ENCODE measurements at places on chromosomes 2 and 18. TPM values are rescaled to one million over a fixed set of nuclear protein-coding genes. Genes with fewer than 3 reads are reported as not detected.

Gene CCBE1
- 15.9 TPM for total RNA-seq

DNA sequence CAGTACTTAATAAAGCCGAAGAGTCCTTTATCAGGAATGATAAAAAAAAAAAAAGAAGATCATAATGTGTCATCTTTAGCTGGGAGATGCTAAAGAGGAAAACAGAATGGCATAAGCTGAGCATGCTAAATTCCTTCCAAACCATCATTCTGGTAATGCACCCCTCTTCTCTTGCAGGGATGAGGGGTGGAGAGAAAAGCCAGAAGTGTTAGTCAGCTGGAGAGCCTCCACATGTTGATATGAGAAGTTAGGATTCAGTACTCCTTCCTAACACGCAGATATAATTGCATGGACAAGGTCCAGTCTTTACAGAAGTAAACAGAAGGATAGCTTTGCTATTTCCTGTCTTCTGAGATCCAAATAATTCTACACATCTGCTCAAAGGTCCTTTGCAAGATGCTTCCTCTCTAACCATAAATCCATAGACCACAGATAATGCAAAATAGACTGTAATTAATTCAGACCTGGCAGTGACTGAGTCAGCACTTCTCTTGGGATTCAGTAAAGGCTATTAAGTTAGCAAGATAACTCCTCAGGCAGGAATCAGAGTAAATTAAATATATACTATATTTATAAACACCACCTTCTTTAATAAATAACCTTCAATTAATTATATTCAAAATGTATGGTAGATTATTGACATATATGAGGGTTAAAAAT, 930.0 kb upstream of the KLHL29 start:
- no peak for DNase-seq
- no peak overlapping the region for H3K4me3 ChIP-seq
- no peaks in the 10 kb centered on the region for H3K36me3 ChIP-seq
- H3K4me1 ChIP-seq, result no peaks in the 10 kb centered on the region
- H3K27ac ChIP-seq, result no peak overlapping the region
- no peaks in the 10 kb centered on the region for H3K27me3 ChIP-seq

DNA sequence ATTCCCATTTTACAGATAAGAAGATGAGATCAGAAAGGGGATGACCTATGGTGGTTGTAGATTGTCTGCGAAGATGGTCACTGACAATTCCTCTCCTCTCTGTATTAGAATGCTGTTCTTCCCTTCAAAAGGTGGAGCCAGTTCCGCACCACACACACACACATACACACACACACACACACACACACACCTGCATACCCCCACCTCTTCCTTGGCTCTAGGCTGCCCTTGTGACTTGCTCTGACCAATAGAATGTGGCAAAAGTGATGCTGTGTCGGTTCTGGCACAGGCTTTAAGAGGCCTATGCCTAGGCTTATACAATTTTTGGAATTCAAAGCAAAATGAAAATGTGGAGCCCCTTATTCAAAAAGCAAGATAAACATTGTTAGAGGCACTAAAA, 88.0 kb downstream of the ZFP36L2 start:
- no peaks in the 10 kb centered on the region for H3K36me3 ChIP-seq
- no peak for DNase-seq
- H3K4me1 ChIP-seq, result peaks cover 10% of the 10 kb centered on the region
- no peak overlapping the region for H3K27ac ChIP-seq

Gene RBBP8
- 14.8 TPM for total RNA-seq

Gene AOX1
- total RNA-seq, result 77.0 TPM

DNA sequence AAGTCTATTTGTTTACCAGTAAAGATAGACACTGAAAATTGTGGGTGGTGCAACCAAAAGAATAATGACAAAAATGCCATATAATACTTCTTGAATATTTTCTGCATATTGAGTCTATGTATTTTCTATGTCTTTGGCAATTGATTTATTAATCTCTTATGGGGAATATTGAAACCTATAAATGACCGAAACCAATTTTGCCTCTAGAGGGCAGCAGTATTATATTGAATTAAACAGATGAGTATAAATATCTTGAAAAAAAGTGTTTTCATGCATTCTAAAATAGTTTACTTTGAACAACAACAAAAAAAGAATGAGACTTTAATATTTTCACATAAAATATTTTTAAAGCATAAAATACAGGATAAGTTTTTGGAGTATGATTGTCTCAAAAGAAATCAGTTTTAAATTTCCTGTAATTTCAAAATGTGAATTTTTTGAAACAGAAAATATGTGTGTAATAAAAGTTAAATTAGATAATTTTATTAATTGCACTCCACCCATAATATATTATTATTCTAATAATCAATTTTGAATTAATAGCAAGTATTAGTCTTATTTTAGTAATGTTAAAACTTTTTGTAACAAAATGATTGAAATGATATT, 49.9 kb upstream of the CALCRL start:
- H3K4me1 ChIP-seq, result no peaks in the 10 kb centered on the region
- no peak for DNase-seq
- H3K27ac ChIP-seq, result no peak overlapping the region
- H3K4me3 ChIP-seq, result no peak overlapping the region
- H3K27me3 ChIP-seq, result no peaks in the 10 kb centered on the region
- H3K36me3 ChIP-seq, result no peaks in the 10 kb centered on the region

GRCh38 chr2:122748552-122749011, 993.1 kb downstream of the TSN start:
- no peaks in the 10 kb centered on the region for H3K4me1 ChIP-seq
- H3K36me3 ChIP-seq, result no peaks in the 10 kb centered on the region
- no peaks in the 10 kb centered on the region for H3K27me3 ChIP-seq
- H3K4me3 ChIP-seq, result no peak overlapping the region
- H3K27ac ChIP-seq, result no peak overlapping the region
- DNase-seq, result no peak

Gene ZNG1B
- 30.0 TPM for total RNA-seq

- H3K36me3 ChIP-seq, result no peaks in the 10 kb centered on the region
- H3K27me3 ChIP-seq, result no peaks in the 10 kb centered on the region
- H3K4me3 ChIP-seq, result no peak overlapping the region
- DNase-seq, result no peak
- H3K27ac ChIP-seq, result peak overlapping the region; percentile 26
Measured at GRCh38 chr2:197838036-197838435, 33.6 kb downstream of the PLCL1 start.

GRCh38 chr2:129717560-129718130, 261.8 kb upstream of the RAB6C start:
- H3K27ac ChIP-seq, result no peak overlapping the region
- H3K27me3 ChIP-seq, result no peaks in the 10 kb centered on the region
- DNase-seq, result no peak

Gene ZNF521
- 51.3 TPM for total RNA-seq

GRCh38 chr2:173090276-173090877, 14.7 kb downstream of the MAP3K20 start:
- peak overlapping the region; percentile 63 for H3K27ac ChIP-seq
- peaks cover 11% of the 10 kb centered on the region for H3K4me1 ChIP-seq
- H3K4me3 ChIP-seq, result no peak overlapping the region
- peak; percentile 29 for DNase-seq

GRCh38 chr2:130827502-130828251, 9.0 kb upstream of the ARHGEF4 start:
- no peak for DNase-seq
- H3K4me1 ChIP-seq, result no peaks in the 10 kb centered on the region
- no peak overlapping the region for H3K4me3 ChIP-seq
- H3K27me3 ChIP-seq, result no peaks in the 10 kb centered on the region
- no peaks in the 10 kb centered on the region for H3K36me3 ChIP-seq
- H3K27ac ChIP-seq, result no peak overlapping the region

GRCh38 chr2:49811502-49811901, 657.2 kb upstream of the FSHR start:
- H3K27ac ChIP-seq, result no peak overlapping the region
- H3K4me3 ChIP-seq, result no peak overlapping the region
- no peak for DNase-seq
- H3K27me3 ChIP-seq, result no peaks in the 10 kb centered on the region
- no peaks in the 10 kb centered on the region for H3K4me1 ChIP-seq
- no peaks in the 10 kb centered on the region for H3K36me3 ChIP-seq

GRCh38 chr2:120535081-120535480, 189.1 kb downstream of the INHBB start:
- peaks cover 2% of the 10 kb centered on the region for H3K4me1 ChIP-seq
- H3K36me3 ChIP-seq, result no peaks in the 10 kb centered on the region
- no peak overlapping the region for H3K27ac ChIP-seq
- no peak overlapping the region for H3K4me3 ChIP-seq
- H3K27me3 ChIP-seq, result no peaks in the 10 kb centered on the region

Gene MARCHF4
- not detected for total RNA-seq

DNA sequence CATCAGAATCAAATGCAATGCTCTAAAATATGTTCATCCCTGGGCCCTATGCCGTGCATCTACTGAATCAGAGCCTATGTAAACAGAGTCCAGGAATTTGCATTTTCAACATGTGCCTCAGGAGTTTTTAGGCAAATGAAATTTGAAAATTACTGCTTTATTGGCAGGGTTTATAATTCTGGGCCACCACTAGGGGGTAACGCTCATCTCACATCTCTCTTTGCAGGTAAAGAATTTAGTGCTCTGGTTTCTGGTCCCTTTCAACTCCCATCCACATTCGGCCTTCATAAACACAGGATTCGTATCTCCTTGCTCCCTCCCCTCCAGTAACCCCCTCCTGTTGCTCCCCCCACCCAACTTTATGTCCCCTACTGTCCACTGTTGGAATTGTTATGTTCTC, 49.3 kb downstream of the LYPD6B start:
- no peaks in the 10 kb centered on the region for H3K36me3 ChIP-seq
- H3K4me3 ChIP-seq, result no peak overlapping the region
- DNase-seq, result no peak
- H3K27me3 ChIP-seq, result no peaks in the 10 kb centered on the region

DNA sequence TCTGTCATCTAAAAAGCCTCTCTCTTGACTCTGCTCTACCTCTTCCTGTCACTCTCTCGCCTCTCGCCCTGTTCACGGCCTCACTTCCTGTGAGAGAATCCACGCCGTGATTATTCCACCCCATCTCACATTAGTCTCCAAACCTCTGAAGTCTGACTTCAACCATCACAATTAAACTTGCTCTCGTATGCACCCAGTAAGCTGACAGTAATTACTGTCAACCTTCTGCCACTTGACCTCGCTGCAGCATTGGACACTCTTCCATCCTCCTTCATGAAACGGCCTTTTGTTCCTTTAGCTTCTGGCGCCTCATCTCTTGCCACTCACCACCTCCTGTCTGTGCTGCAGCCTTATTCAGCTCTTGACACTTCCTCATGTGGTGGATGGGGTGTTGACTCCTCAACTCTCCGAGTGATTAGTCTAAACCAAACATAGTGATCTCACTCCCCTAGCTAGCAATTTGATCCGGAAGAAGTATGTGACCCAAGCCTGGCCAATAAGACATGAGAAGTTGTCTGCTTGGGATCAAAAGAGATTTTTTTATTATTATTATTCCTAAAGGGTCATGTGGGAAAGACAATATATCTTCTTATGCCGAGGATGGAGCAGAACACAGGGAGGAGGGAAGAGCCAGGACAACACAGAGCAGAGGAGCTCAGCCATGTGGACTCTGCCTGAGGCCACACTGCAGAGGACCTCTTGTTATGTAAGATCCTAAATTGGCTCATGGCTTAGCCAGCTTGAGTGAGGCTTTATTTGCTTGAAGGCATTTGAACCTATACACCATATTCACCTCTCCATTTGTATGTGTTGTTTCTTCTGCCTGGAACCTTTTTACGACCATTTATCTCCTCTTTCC, 38.4 kb upstream of the MYO1B start:
- H3K27ac ChIP-seq, result no peak overlapping the region
- H3K36me3 ChIP-seq, result no peaks in the 10 kb centered on the region
- no peak for DNase-seq
- no peaks in the 10 kb centered on the region for H3K4me1 ChIP-seq

- no peak overlapping the region for H3K4me3 ChIP-seq
- H3K36me3 ChIP-seq, result no peaks in the 10 kb centered on the region
- H3K27ac ChIP-seq, result no peak overlapping the region
- no peaks in the 10 kb centered on the region for H3K27me3 ChIP-seq
- no peaks in the 10 kb centered on the region for H3K4me1 ChIP-seq
Measured at GRCh38 chr18:23941791-23942190, 72.8 kb upstream of the TTC39C start.

DNA sequence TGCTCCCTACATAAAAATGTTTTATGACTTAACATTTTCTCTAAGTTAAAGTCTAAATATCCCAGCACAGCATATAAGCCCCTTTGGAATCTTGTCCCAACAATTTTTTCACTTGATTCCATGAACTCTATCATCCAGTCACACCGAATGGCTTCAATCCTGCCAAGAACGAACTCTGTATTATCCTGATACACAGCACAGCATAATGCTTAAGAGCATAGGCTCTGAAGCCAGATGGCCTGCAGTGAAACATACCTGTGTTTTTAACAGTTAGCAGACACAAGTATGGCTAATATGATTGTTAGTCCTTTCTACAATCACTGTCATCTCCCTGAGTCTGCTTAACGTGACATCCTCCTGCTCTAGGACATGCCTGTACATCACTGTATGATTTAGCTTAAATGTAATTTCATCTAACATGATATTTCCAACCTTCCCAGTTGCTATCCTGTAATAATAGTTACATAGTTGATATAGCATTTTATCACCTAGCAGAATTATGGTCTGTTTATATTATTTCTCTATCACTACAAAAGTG, 669.5 kb downstream of the ERBB4 start:
- H3K4me3 ChIP-seq, result no peak overlapping the region
- DNase-seq, result no peak
- H3K4me1 ChIP-seq, result no peaks in the 10 kb centered on the region
- H3K27me3 ChIP-seq, result peaks cover 3% of the 10 kb centered on the region
- no peaks in the 10 kb centered on the region for H3K36me3 ChIP-seq

- no peak for DNase-seq
- H3K4me1 ChIP-seq, result no peaks in the 10 kb centered on the region
- no peak overlapping the region for H3K27ac ChIP-seq
- H3K4me3 ChIP-seq, result no peak overlapping the region
Measured at GRCh38 chr18:49837889-49838288, 24.6 kb upstream of the ACAA2 start.

GRCh38 chr2:29114946-29115609, at the start of gene CLIP4:
TSS of gene CLIP4 (plus strand) at chr2:29115415. CDS start at chr2:29121389, 5,974 bp downstream.
- peak; percentile 84 for DNase-seq
- H3K4me1 ChIP-seq, result peaks cover 4% of the 10 kb centered on the region
- peak within 1 kb of the TSS; percentile 85 for H3K4me3 ChIP-seq
- H3K27me3 ChIP-seq, result no peaks in the 10 kb centered on the region
- H3K27ac ChIP-seq, result peak within 1 kb of the TSS; percentile 90

DNA sequence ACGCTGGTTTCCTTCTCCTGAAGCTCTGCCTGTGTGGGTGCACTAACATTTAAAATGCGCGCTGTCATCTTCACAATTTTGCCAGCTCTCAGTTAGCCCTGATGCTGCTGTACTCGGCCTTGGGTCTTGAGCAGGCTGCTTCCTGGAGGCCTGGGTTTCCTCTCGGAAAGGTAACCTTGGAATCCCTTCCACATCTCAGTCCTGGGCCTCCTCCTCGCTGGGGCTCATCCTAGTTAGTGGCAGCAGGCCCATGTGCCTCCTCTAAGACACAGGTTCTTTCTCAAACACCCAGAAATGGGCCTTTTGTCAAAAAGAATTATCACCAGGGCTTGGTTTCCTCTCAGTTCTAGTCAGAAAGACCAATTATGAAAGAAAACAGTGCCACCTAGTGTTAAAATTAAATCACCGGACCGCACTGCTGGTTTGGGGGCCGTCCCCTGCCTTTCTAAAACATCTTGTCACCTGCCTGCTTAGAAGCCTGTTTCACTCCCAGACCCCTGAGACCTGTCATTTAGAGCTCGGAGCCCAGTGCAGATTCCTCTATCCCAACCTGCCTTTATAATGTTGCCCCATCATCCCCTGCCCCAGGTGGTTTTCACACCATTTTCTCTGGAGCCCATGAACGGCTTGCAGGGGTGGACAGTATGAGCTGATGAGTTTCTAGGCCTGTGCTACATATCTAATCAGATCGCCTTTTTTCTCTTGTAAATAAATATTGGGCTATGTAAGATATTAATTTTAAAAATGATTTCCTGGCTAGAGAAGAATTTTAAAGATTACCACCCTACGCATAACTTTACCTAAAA, 42.4 kb downstream of the HK2 start:
- H3K27me3 ChIP-seq, result no peaks in the 10 kb centered on the region
- DNase-seq, result peak; percentile 54
- H3K4me1 ChIP-seq, result peaks cover 34% of the 10 kb centered on the region
- H3K27ac ChIP-seq, result peak overlapping the region; percentile 61
- H3K4me3 ChIP-seq, result no peak overlapping the region

All from ovary (tissue), 10 donors.